ENCODE measurements at places on chromosomes 11 and 22. TPM values are rescaled to one million over a fixed set of nuclear protein-coding genes. Genes with fewer than 3 reads are reported as not detected.

Gene AMPD3
- 5.0 TPM for total RNA-seq

Gene APOL3
- 80.5 TPM for total RNA-seq

Gene FOSL1
- total RNA-seq = 71.4 TPM

Gene CCDC134
- total RNA-seq = 5.2 TPM

Gene CHEK2
- 8.5 TPM for total RNA-seq

Gene KCNQ1OT1
- total RNA-seq = 2.2 TPM

Gene TNNI2
- total RNA-seq = not detected

Gene GLYAT
- not detected for total RNA-seq

Gene PRRG4
- total RNA-seq = 0.44 TPM

Gene GPR83
- not detected for total RNA-seq

Gene AIFM3
- total RNA-seq = 0.18 TPM

Gene OR10S1
- total RNA-seq = not detected

Gene ANGPTL5
- total RNA-seq = not detected

Gene BIRC3
- 5.6 TPM for total RNA-seq

Gene GPR152
- total RNA-seq = not detected

Gene TUG1
- total RNA-seq = 75.1 TPM

Gene SPDYC
- not detected for total RNA-seq

Gene MIAT
- 0.10 TPM for total RNA-seq

Gene OR52E8
- not detected for total RNA-seq
